ENCODE measurements at places on chromosomes 3 and 15.

DNA sequence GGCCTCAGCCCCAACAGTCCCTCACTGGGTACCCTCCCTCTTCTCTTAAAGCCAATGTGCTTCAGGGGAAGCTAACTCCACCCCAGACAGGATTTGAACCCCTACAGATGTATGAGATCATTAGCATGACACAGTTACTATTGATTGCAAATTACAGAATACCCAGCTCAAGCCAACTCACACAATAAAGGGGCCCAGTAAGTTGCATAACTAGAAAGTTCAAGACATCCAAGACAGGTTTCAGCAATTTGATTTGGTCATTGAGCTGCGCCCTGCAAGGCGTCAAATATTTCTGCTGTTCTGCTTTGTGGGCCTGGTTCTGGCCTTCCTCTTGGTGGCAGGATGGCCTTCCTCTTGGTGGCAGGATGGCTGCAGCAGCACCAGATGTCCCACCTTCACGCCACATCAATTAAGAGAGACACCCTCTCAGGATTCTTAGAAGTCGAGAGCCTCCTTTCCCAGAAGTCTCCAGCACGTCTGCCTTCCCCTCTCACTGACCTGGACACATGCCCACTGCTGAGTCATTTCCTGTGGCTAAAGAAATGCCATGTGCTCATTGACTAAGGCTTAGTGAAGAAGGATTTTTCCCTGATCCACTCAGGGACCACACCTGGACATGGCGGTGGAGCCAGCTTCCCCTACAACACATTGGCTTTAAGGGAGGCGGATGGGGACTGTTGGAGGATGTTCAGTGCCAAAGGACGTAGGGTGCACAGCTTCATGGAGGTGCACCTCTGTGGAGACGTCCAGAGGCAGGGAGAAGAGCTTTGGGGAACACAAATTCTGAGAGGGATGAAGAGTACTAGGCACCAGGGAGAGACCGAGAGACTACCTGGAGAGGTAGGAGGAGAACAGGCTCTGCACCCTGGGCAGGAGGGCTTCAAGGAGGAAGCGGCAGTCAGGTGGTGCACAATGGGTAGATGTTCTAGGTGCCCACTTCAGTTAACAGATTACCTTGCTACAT, 49.1 kb downstream of the DNASE1L3 start:
- DNase-seq = no peak

DNA sequence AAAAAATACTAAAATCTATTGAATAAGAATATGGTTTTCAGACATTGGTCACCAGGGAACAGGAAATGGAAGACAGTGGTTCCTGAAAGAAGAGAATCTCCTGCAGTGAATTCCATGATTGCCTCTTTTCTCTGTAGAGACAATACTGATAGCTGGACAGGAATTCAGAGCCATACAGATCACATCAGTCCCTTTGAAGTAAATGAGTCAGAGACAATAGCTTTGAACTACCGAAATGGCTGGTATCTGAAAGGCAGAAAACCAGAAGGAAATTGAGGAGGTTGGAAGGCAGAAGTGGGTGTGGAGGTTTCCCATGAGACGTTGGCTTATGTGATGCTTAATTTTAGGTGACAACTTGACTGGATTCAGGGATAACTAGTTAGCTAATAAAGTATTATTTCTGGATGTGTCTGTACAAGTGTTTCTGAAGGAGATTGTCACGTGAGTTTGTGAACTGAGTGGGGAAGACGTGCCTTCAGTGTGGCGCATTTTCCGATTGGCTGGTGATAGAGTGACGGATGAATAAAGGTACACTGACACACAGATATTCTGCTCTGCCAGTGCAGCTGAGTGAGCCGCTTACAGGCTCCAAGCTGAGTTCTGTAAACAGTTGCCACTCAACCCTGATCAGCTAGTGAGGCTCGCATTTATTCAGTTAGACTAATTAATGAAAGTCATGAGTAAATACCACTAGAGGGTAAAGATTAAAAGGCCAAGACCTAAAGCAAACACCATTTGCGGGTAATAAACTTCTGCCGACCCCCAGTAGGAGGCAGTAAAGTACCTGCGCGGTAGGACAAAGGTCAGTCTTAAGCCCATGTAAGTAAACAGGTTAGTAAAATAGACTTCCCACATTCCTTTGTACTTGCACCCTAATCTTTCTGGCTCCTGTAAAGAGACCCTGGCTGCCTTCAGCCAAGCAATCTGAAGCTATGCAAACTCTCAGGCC, 1298.6 kb downstream of the SI start:
- DNase-seq = no peak

DNA sequence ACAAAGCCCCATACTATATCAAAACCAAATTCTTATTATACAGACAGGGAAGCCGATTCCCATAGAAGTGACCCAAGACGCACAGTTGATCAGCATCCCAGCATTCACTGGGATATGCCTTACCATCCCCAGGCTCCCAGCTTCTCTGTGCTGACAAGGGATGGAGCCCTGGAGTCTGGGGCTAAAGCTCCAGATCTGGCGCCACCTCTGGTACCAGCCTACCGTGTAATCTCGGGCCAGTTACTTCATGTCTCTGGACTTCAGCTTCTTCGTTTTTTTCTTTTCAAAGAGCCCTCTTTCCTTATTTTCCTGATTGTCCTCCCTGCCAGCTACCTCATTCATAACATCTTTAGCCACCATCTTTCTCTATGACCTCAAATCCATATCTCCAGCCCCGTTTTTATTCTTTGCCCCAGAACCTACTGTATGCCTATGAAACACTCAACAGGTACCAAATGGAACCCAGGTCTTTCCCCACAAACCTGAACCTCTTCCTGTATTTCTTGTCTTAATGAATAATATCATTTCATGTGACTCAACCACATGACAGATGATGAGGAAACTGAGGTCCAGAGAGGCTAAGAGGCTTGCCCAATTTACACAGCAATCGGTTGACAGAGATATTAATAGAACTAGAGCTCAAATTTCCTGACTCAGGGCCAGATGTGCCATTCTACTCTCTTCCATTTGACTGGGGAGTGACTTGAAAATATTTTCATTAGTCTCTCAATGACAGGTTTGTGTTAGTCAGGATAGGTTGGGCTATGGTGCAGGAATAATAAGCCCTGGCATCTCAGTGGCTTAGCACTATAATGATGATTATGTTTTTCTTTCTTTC, 85.4 kb upstream of the TLE3 start:
- no peak for DNase-seq

DNA sequence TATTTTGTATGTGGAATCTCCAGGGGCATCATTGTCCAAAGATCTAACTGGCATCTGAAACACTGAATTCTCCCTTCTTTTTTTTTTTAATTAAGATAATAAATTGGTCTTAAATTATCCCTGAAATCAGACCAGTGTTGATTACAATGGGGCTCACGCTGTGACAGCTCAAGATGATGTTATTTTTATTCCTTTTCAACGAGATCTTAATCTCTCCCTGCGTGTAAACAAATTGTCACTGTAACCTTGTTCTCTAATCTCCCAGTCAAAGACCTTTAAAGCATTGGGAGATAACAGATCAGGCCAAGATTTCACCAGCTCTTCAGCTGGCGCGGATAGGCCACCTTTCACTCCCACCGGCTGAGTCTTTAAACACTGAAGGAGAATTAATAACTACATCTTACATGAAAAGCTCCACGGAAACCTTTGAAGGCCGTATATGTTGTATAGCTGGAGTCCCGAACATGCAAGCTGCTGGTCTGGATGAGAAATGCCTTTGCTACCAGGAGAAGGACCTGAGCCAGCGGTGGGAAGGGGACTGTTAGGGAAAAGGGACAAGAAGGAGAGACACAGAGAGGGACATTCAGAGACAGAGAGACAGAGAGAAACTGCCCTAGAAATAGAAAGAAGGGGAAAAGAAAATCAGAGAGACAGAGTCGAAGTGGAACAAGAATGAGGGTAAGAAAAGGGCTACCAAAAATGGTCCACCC, 418.8 kb upstream of the NR2F2 start:
- no peak for DNase-seq

DNA sequence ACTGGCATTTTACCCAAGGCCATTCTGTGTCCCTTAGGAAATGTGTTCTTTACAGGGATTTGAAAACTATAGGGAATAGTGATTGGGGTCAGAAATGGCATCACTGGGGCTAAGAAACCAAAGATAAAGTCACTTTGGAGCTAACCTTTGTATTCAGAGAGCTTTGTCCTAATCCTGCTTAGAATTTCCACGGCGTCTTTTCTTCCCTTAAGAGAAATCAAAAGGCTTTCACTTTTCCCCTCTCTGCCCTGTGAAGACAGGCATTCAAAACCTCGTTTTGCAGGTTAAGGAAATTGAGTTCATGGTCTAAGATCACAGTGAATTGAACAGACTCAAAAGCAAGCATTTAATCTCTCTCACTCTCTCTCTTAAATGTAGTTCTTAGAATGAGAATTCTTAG, 182.5 kb downstream of the VGLL4 start:
- DNase-seq = no peak

- no peak for DNase-seq
These were observed 104.7 kb upstream of the ROBO1 start for GRCh38 chr3:79872483-79872882.

- no peak for DNase-seq
These were observed 185.2 kb upstream of the CFAP20DC start for GRCh38 chr3:59234884-59235633.

DNA sequence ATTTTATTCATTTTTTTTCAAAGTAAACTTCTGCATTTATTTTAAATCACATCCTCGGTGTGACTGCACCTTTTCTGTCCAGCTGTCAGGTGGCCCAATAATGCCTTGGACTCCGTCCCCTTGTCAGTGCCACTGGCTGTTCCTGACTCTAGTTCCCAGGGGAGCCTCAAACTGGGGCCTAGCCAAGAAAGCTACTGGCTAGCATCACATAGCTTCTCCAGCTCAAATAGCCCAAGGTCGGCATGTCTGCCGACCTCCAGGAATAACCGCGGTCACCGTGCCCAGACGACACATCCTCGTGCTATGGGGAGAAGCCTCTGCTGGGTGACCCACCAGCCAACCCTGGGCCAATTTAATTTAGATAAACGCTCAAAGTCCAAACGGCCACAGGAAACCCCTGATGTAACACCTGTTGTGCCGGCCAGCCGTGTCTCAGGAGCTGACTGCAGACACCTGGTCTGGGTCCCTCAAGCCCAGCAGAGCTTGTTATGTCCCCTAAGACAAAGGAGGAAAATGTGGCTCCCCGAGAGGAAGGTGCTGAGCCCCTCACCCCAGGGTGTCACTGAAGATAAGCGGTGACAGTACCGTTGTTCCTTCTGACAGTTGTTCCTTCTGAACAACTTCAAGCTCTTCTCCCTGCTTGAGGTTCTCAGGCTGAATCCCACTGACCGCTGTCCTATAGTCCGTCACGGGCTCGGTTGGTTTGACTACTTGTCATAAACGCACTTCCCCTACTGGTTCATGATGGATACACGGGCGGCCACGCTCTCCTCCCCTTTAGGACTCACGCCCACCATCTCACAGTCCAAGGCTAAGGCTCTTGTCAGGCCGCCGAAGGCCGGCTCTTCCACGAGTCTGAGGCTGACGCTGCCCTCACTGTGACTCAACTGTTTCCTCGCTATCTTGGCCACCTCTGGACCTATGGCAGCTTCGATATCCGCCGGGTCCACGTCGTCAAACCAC, 126.2 kb downstream of the KLF13 start:
- DNase-seq = no peak

DNA sequence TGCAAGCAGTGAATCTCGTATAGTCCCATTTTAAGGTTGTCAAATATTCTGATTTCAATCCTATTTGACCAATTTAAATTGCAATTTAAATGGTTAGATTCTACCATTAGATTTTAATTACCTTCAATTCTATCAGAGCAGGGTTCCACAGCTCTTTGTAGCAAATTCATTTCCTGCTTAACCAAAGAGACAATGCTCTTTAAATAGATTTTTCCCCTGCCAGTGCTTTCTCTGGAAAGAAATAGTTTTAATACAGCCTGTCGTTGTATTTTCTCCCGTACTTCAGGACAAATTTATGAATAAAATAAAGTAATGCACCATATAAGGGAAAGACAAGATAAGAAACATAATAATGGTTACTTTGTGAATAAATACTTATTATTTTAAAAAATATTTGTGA, 62.8 kb downstream of the ZPLD1 start:
- DNase-seq = no peak

GRCh38 chr3:115552007-115552406, 71.3 kb upstream of the GAP43 start:
- no peak for DNase-seq

GRCh38 chr3:3403700-3404099, 224.2 kb upstream of the CRBN start:
- DNase-seq = no peak

- DNase-seq = no peak
These were observed 120.3 kb downstream of the RAP2B start for GRCh38 chr3:153282355-153282754.

DNA sequence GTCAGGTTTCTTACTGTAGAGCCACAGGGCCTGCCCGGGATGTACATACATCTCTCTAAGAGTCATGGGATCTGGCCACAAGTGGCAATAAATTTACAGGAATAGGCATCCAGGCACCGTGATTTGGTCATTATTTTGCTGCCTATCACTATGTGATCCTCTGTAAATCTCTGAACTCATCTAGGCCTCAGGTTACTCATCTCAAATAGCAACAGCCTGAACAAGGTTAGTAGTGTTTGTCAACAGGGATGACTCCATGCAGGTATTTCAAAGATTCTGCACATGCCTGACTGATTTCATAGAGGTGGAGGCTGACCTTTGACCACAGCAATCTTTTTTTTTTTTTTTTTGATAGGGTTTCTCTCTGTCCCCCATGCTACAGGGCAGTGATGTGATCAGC, 88.8 kb upstream of the TBL1XR1 start:
- no peak for DNase-seq

DNA sequence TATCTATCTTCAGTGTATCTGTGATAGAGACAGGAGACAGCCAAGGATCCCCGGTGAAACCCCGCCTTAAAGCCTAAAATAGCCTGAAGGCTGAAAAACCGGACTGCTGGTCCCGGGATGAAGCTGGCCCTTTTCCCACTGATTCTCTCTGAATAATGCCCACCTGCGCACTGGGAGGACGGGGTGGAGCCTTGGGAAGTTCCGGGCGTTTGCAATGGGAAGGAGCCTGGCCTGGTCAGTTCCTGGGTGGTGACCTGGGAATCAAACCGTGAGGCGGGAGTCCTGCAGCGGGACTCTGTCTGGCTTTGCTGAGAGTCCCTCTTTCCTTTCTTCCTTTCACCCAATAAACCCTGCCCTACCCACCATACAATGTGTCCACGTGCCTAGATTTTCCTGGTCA, 157.9 kb downstream of the C3orf38 start:
- DNase-seq = no peak

DNA sequence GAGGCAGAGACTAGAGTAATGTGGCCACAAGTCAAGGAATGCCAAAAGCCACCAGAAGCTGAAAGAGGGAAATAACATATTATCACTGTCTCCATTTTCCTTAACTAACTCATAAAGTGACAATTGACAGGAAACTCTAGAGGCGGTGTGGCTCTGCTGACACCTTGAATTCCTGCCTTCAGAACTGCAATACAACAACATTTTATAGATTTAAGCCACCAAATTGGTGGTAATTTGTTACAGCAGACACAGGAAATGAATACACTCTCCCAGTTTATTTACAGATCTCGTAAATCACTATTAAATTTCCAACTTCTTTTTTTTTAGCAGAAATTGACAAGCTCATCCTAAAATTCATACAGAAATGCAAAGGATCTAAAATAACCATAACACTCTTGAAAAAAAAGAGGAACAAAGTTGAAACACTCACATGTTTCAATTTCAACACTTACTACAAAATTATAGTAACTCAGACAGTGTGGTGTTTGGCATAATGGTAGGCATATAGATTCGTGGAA, 449.9 kb downstream of the OTOL1 start:
- DNase-seq = no peak

All from forelimb muscle (tissue), 1 donor.